ENCODE measurements at places on chromosomes 7 and 10.

DNA sequence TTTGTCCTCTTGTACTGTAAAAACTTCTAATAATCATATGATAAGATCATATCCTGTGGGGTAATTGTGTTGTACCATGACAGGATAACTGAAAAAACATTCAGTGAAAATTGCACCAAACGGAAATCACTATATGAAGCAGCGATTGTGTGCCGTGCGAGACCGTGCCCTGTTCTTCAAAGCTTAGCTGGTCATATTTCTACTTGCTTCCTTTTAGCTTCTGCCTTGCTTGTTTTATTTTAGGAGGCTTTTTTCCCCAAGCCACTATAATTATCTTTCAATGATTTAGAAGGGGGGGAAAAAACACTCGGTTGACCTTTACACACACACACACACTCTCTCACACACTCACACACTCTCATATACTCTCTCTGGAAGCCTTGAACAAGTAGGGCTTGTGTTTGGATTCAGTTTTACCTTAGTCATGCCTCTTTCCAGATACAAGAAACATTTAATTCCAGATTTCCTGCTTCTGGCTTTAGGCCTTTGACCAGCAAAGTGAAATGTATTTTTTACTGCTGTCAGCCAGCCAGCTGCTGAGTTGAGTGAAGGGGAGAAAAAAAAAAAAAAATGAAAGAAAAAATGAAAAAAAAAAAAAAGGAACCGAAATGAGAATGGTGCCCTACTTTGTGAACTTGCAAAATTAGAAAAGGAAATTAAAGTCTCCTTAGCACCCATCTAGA is 181.4 kb downstream of the ARID5B start:
- DNase-seq = no peak

DNA sequence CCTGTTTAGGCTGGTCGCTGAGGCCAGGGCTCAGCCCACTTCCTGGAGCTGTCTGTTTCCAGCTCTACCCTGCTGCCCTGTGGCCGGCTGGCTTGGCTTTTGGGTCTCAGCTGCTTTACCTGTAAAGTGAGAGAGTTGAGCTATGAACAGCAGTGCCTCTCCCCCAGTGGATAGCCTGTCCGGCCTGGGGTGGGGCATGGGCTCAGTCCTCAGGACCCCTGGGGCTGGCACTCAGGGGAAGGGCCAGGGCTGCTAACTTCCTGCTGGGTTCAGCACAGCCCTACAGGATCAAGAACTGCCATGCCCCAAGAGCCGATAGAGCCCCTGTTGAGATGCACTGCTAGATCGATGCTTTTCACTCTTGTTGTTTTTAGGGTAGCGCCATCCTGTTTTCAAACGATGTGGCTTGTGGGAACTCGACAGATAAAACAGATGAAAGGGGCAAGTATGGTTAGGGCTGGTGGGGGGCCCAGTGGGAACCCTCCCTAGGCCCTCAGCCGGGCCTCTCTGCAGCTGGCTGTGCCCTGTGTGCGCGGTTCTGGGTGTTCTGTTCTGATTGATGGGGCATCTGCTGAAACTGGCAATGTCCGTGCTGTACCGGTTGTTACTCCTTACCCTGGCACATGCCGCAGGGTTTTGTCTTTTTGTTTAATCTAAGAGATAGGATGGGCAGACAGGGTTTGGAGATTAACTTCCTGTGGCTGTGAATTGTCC is 10.0 kb upstream of the SFRP5 start:
- DNase-seq = no peak

DNA sequence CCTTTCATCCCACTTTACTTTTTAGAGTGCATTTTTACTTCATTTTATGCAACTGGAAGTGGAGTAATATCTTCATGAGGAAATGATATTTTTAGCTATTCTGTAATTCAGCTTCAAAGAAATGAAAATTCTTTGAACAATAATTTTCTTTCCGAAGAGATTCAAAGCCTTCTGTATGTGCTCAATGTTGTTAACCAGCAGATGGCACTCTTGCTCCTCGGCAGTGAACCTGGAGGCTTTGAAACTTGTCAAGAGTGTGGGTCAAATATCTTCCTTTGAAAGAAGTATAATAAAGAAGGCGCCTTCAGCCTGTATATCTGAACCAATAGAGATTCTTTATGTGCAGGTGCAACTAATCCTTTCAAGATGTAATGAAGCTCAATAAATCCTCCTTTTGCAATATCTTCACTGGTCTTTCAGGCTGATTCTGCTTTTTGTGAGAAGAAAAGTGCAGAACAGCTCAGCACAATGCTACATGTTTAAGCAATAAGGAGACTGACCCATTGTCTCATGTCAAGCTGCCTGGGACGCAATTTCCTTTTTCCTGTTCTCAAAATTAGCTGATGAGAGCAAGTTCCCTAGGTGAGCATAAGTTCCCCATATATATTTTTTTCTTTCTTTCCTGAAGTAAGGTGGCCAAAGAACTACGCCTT is 258.4 kb downstream of the SEMA3A start:
- DNase-seq = peak; percentile 69

GRCh38 chr7:13540429-13540828 is 449.0 kb downstream of the ETV1 start:
- DNase-seq = no peak

- DNase-seq = no peak
Measured at GRCh38 chr7:127417346-127417745, 24.8 kb upstream of the ZNF800 start.
